Caco-2 (cell line): ENCODE measurements at places on chromosomes 16 and 17. TPM values are rescaled to one million over a fixed set of nuclear protein-coding genes. Genes with fewer than 3 reads are reported as not detected.

Gene KRT27
- not detected in 2 replicates for total RNA-seq

Gene SLC52A1
- not detected in 2 replicates for total RNA-seq

Gene CCL17
- not detected in 2 replicates for total RNA-seq

Gene ABCC12
- total RNA-seq = not detected in 2 replicates

Gene SLFN13
- total RNA-seq = not detected in 2 replicates

Gene KRT36
- total RNA-seq = not detected in 2 replicates

Gene CHD9NB
- total RNA-seq = not detected in 2 replicates

Gene KRTAP1-5
- not detected in 2 replicates for total RNA-seq

Gene COTL1
- total RNA-seq = 434 and 461 TPM in 2 replicates

Gene PIRT
- not detected in 2 replicates for total RNA-seq

Gene PSMC5
- total RNA-seq = 197 TPM in 2 replicates

Gene KANSL1
- total RNA-seq = 83.0 and 88.9 TPM in 2 replicates

Gene SSTR5
- total RNA-seq = 0.23 and 0.30 TPM in 2 replicates

Gene TMEM231
- total RNA-seq = 5.2 and 6.6 TPM in 2 replicates

Gene SLX4
- total RNA-seq = 9.6 and 10.4 TPM in 2 replicates

GRCh38 chr17:43316522-43317142 is 82.2 kb upstream of the ARL4D start:
- no peak for DNase-seq

- DNase-seq = no peak
These were observed 45.2 kb downstream of the CMTM3 start for GRCh38 chr16:66649636-66650205.

DNA sequence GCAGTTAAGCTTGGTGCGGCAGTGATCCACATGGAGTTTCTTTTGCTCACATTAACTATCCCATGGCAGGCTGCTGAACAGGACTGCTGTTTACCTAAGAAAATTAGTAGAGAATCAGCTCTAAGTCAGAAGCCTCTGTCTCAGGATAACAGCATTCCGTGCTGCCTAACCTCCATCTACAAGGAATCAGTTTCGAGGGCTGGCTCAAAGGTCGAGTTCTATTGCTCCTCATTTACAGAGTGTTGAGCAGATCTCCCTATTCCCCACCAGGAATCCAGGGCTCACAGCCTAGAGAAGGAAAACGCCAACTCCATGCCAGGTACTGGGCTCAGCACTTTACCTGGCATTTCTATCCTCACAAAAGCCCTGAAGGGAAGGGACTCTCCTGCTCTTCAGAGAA is 9.9 kb downstream of the GINS2 start:
- DNase-seq = no peak

GRCh38 chr17:74027444-74027843 is 176.0 kb upstream of the RPL38 start:
- DNase-seq = no peak

- no peak for DNase-seq
These were observed 21.8 kb upstream of the CACNG4 start for GRCh38 chr17:66942451-66943264.

DNA sequence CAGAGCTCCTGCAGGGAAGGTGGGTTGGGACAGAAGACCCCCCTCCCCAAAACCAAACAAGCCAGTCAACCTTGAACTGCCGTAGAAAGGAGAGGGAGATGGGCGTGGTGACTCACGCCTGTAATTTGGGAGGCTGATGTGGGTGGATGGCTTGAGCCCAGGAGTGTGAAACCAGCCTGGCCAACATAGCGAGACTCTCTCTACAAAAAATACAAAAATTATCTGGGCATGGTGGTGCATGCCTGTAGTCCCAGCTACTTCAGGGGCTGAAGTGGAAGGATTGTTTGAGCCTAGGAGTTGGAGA is 42.1 kb downstream of the NT5M start:
- DNase-seq = no peak

DNA sequence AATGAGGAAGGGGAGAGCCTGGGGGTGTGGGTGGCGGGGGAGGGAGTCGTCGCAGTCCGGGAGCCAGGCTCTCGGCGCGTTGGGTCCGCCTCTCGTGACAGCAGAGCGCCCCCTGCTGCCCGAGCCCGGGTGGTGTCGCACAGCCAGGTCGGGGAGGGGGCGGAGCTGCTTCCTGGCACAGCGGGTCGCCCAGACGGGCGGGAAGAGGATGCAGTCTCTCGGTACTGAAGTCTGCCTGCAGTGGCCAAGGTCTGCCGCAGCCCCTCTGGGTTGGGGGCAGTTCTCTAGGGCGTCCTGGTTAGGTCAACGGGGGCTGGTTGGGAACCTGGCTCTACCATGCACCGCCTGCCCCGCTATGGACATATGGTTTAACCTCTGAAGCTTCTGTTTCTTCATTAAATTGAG is 38.2 kb upstream of the CCDC182 start:
- peak; percentile 70 for DNase-seq

- DNase-seq = no peak
These were observed 14.7 kb upstream of the ST6GALNAC1 start for GRCh38 chr17:76658242-76658662.

DNA sequence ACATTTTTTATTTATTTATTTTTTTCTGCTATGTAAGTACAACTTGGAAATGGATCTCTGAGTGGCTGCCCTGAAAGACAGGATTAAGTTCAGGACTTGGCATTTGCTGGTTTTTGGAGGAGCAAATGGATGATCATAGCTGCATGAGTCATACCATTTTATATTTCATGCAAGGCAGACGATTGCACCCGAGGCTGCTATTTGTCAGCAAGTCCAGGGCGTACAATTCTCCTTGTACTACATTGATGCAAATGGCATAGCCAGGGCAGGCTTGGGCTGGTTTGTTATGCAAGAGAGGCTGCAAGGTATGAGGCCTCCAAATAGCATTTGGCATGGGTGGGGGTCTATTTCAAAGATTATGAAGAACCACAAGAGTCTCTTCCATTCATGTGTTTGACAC is 81.2 kb upstream of the CACNG3 start:
- no peak for DNase-seq

DNA sequence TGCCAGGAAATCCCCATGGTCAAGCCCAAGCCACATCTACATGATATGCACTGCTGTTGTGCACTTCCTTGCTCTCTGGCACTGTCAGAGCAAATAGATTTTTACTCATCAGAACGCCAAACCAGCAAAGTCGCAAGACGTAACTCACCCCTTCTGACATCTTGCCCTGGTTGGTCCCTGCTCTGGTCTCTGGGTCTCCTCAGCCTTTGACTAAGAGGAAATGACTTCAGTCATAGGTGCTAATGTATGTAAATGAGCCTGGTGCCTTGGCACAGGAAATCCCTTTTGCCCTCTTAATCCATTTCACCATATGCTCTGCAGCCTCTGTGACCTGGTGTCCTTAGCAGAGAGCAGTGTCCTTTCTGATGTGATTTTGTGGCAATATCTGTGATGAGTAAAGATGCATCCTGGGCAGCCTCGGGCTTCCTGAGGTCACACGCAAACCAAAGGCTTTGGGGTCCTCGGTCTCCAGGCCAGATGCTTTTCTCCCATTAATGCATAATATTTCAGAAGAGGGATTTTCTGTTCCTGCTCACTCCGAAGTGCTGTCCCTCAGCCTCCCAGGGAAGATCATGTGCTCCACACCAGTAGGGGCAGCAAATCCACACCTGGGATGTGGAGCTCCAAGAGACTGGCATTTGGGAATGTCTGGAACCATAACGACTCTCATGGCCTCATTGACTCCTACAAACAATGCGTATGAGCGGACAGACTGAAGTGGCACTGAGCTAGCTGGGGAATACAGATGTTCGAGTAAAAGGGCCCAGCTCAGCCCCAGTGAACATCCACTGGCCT is 66.9 kb downstream of the GP2 start:
- DNase-seq = no peak

GRCh38 chr16:65125871-65126270 is 4.0 kb upstream of the CDH11 start:
- no peak for DNase-seq

GRCh38 chr17:41919165-41919817 is 540 bp upstream of the ACLY start:
- peak; percentile 85 for DNase-seq

DNA sequence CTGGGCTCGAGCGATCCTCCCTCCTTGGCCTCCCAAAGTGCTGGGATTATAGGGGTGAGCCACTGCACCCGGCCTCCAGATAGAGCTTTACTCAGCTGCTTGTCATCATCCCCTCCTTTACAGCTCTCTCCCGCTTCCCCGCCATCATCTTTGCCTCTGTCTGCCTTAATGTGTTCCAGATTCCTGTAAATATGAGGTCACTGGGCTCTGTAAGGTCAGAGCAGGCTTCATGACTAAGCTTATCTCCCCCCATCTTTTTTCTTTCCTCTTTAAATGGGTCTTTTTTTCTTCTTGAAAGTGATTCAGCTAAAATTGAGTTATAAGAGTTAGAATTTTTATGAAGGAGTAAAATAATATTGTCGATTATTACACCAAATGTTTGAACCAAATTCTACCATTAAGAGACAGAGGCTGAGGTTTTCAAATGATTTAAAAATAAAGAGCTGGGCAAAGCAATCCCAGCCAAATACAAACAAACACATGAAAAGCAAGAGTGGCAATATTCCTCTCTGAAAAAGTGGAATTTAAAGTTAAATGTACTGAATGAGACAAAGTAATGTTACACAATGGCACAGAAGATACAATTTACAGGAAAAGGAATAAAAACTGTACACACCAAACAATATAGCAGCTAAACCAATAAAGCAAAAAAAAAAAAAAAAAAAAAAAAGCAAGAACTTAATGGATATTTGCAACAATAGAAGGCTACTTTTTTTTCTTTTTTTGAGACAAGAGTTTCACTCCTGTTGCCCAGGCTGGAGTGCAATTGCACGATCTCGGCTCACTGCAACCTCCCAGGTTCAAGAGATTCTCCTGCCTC is 62.1 kb downstream of the CRISPLD2 start:
- DNase-seq = no peak

DNA sequence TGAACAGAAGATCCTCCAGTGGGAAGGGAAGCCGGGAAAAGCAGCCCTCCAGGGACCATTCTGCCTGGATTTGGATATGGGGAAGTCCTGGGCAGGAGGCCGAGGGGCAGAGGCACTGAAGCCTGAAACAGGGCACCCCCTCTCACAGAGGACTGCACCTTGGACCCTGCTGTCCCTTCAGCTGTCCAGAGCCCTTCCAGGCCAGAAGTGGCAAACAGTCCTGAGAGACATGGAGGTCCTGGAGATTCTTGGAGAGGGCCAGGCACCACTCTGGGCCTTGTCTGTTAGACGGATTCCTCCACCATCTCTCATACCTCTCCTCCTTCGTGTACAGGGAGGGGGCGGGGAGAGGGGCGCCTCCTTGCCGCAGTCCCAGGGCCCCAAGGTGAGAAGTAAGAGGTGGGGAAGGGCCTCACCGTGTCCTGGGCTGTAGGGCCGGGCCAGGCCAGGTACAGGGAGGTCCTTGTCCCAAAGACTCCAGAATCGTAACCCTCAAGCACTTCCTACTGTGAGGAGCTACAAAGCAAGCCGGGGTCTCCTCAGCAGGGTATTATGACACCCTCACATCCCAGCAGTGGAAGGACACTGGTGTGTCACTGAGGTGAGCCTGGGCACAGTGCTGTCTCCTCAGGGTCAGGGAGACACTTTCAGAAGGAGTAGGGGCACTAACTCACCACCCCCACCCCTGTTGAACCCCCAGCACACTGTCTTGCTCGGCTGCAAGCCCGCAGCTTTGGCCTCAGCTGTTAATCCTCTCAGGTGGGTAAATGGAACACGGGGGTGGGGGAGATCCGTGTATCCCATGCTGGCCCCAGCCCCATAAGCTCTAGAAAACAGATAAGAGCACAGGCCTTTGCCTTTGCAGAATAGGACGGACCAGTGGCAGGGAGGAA is 16.6 kb upstream of the TBX2 start:
- no peak for DNase-seq

DNA sequence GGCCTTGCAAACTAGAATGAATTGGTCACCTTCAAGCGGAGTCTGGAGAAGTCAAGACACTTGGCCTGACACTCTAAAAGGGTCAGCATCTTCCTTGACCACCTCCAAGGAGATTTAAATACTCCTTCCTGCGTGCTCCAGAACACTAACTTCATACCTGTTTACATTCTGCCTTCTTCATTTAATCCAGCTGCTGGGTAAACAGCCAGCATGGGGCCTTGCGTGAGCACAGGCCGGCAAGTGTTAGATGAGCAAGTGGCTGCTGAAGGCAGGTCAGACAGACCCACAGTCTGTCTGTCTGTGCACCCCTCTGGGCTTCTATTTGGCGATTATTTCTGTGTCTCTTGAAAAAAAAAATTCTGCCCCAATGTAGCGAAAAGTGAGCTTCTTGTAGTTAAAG is 153.8 kb downstream of the MSI2 start:
- DNase-seq = no peak

- no peak for DNase-seq
These were observed 2289.3 kb downstream of the TP53TG3F start for GRCh38 chr16:35748621-35749252.

DNA sequence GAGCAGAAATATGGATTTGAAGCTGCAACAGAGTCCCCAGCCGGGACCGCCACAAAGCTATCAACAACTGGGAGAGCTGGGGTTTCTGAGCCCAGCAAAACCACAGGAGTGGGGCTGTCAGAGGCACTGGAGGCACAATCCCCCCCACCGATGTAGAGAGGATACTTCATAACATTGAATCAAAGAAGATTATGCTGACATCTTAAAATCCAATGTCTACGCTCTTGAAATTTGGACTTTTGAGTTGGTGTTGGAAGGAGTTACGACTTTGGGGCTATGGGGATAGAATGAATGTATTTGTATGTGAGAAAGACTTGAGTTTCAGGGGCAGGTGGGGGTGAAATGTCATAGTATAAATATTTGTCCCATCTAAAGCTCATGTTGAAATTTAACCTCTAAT is 1121.6 kb upstream of the CDH8 start:
- no peak for DNase-seq

DNA sequence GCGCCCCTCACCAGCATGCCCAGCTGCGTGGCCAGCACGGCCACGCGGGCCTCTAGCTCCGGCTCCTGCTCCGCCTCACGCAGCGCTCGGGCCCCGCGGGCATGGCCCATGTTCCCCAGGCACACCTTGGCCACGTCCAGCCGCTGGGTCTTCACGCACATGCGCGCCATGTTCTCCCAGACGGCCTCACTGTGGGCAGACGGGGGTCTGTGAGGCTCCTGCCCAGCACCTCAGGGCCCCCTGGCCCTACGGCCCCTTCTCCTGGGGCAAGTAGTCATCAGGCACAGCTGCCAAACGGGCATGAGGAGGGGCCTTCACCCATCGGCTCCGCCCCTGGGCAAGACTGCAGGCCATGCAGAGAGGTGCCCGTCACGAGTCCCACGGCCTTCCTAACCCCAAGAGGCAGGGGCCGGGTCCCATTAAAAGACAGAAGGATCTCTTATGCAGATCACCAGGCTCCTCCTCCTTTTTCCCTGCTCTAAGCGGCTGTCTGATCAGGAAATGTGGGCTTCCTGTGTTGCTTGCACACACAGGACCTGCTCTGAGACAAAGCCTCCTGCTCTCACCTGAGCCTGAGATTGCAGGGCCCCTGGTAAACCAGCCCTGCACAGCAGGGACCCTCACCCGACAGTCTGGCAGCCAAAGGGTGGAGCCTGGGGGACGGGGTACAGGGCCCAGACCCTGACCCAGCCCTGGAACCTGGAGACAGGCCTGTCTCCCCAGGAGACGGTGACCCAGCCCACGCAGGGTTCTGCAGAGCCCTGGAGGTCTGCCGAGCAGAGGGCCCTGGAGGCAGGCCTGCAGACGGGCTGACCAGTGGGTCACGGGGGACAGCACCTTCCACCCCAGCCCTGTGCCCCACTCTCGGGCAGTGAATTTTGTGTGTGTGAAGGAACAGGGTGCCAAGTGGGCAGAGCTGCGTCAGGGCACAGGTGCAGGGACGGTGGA is 6.6 kb upstream of the TMEM204 start:
- no peak for DNase-seq
